NCI-H2227 treated with DMSO at 0.1 percent for 48 hours (cell line): ENCODE measurements at places on chromosomes 4 and X.

GRCh38 chrX:125202591-125203248, 117.0 kb upstream of the TEX13C start:
- DNase-seq = peak; percentile 72

- DNase-seq = no peak
Measured at GRCh38 chr4:177228599-177228998, 81.1 kb upstream of the NEIL3 start.

DNA sequence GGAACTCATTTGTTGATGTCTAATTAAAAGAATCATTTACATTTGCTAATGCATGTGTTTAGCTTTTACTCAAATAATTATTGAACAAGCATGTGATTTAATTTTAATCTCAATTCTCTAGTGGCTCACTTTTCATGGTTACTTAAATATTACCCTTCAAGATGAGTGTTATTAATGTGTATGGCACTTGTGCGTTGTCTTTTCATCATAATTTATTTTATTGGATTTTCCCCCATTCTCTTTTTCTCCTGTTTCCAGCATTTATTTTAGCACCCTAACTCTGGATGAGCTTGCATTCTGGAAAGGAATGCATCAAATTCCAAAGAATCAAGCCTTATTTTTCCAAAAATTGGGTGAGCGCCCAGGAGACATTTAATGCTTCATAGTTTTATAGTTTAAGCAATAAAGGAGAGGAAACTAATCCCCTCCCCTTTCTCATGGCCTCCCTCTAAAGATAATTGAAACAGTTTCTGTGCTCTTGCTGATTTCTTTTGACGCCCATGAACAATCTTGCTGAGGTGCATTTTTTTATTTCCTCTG, 191.1 kb upstream of the FAT4 start:
- no peak for DNase-seq

- peak; percentile 39 for DNase-seq
Measured at GRCh38 chr4:40621592-40622512, 7.8 kb downstream of the RBM47 start.

DNA sequence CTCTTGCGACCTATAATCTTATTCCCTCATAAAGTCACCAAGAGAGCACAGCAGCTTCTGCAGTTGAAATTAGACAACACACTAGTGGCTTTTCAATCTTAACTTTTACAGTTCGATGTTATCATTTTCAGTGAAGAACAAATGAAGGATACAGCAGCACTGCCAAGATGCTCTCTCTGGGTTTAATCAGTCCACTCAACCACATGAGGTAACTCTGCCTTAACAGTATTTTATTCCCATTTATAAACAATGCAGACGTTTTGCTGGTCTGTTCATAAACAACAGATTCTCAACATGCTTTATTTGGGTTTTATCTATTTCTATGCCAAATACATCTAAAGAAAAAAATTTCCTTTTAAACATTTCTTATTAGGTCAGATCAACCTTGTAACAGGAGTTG, 646.0 kb upstream of the FAM241A start:
- no peak for DNase-seq

DNA sequence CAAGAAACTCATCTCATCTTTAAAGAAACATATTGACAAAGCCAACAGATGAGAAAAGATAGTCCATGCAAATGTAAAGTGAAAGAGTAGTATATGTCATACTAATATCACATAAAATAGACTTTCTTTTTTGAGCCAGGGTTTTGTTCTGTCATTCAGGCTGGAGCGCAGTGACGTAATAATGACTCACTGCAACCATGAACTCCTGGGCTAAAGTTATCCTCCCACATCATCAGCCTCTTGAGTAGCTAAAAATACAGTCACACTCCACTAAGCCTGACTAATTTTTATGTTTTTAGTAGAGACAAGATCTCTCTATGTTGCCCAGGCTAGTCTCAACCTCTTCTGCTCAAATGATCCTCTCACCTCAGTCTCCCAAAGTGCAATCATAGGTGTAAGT, 51.8 kb upstream of the TRAM1L1 start:
- no peak for DNase-seq

DNA sequence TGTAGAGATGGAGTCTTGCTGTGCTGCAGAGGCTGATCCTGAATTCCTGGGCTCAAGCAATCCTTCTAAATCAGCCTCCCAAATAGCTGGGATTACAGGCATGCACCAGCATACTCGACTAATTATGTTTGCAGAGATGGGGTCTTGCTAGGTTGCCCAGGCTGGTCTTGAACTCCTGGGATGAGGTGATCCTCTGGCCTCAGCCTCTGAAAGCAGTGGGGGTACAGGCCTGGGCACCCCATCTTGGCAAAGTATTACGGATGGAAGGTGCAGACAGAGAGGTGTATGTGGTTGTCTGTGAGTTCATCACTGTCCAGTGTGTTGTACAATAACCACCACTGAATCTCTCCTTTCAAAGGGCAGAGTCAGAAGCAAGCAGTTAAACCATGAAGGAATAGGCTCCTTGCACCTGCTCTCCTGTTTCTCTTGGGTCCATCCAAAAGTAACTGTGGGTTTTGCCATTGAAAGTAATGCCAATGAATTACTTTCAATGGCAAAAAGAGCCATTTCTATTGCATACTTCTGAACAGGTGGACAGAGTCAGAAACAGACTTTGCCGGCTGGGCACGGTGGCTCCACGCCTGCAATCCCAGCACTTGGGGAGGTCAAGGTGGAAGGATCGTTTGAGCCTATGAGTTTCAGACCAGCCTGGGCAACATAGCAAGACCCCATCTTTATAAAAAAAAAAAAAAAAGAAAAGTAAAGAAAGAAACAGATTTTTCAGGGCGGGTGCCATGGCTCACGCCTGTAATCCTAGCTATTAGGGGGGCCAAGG, 7.0 kb upstream of the AKAP17A start:
- no peak for DNase-seq
